ENCODE measurements at places on chromosomes 6 and 20.

DNA sequence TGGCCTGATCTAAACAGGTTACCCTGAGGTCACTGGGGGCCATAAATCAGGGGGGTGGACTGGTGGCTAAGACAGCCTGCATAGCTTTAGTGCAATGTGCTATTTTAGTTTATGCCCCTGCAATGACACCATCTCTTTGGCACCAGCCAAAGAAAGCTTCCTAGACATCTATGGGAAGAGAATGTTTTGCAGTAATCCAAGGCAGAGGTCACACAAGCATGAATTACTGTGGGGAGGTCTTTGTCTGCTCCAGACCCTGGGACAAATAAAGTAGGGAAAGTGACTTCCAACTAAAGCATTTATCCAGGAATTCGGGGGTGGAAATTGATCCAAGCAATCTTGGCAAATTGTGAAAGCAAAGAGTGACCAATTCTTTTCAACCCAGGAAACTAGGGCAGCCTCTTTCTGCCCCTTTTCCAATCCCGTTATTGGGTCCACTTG lies 5.3 kb downstream of the RIPOR2 start:
- DNase-seq = no peak

DNA sequence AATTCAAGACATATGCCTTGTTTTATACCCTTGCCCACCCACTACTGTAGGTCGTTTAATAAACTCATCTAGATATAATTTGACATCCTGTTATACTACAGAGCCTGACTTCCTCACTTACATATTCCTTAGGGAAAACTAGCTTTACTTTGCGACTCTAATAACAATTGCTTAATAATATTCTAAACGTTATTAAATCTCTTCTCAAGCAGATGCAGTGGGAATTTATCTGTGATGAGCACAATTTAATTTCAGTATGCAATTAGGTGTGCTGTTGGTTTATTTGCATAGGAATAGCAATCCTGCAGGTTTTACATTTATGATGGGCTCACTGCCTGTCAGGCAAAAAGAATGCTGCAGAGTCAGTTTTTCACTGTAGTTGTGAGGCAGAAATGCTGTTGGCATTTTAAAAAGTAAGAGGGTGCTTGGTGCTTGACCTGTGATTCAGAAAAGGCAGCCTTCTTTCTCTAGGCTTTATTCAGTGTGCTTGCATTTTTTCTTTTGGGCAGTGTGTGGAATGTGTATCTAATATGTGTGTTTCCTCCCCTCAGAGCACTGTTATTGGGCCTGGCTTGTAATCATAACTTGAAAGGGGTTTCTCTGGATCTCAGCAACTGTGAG lies 152.3 kb upstream of the SCGN start:
- DNase-seq = no peak

DNA sequence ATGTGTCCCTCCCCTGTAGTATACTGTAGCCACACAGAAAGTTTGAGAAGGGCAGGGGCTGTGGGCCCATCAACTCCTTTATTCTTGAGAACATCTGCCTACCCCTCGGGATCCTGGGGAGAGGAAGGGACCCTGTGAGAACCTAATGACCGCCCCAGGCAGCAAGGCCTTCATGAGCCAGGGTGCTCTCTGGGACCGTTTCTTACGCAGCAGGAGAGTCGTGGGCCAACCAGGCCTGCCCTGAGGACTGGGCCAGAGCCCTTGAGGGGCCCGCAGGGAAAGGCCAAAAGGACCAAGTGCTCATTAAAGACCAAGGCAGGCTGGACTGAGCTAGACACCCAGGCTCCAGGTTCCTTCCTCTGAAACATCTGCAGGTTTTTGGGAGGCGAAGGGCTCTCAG lies 5.2 kb downstream of the SGK2 start:
- DNase-seq = no peak

DNA sequence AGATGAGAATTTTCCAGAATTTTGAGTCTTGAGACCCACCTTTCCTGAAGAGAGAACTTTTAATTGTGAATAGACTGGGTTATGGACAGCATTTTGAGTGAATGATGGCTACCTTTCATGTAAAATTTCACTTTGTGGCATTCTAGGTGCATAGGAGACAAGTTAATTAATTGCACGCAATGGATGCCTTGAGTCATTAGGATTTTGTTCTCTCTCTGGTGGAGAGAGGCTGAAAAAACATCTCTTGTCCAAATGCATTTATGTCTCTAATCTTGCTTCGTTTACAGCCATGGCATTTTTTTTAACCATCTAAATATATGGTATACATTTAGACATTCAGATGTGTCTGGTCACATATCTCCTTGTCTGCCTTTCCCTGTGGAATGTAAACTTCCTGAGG lies 3.1 kb downstream of the RHAG start:
- DNase-seq = no peak
